AG09319 (cell line): ENCODE measurements at places on chromosomes 16 and 17.

DNA sequence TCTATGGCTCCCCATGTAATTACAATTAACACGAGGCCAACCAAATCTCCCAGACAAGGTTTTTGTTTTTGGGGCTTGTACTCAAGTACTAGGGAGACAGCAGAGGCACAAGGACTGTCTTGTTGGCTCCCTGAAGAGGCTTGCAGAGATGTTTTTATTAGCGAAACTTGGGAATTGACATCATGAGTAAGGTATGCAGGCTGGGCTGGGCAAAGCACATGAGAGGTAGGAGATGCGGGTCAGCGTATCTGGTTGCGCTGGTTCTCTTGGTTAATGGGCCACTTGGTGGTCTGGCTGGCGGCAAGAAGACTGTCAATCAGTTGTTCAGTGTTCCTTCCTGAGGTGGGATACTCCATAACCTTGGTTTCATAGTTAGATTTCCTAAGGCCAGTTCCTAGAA lies 28.9 kb downstream of the LCMT1 start:
- DNase-seq, result no peak

- no peak for DNase-seq
These were observed 31.7 kb downstream of the PRPSAP2 start for GRCh38 chr17:18889658-18890057.

DNA sequence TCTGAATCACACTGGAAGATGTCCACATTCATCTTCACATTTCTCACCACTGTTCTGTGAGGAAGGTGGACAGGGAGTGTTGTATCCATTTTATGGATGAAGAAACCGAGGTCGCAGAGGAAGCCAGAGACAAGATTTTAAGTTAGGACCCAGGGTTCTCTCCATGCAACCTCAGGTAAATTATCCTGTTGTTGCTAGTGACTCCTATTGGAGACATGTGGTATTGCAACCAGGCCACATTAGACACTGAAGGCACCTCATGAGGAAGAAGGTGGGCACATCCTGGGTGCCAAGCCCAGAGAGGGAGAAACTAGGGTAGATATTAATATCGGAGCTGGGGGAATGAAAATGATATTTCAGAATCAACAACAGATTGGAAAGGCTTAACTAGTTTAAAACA lies 8.5 kb upstream of the WNT9B start:
- no peak for DNase-seq

GRCh38 chr16:54405478-54405877 lies 118.9 kb upstream of the IRX3 start:
- DNase-seq, result no peak

GRCh38 chr17:77942112-77942988 lies 16.2 kb upstream of the TNRC6C start:
- DNase-seq, result no peak

GRCh38 chr16:58733671-58734458 lies at the start of gene GOT2:
Gene GOT2, minus strand, starts transcription at chr16:58734316. Its CDS starts 88 bp downstream, at chr16:58734228.
- DNase-seq, result peak; percentile 59

GRCh38 chr17:9343516-9343915 lies 232.1 kb downstream of the STX8 start:
- DNase-seq, result no peak

DNA sequence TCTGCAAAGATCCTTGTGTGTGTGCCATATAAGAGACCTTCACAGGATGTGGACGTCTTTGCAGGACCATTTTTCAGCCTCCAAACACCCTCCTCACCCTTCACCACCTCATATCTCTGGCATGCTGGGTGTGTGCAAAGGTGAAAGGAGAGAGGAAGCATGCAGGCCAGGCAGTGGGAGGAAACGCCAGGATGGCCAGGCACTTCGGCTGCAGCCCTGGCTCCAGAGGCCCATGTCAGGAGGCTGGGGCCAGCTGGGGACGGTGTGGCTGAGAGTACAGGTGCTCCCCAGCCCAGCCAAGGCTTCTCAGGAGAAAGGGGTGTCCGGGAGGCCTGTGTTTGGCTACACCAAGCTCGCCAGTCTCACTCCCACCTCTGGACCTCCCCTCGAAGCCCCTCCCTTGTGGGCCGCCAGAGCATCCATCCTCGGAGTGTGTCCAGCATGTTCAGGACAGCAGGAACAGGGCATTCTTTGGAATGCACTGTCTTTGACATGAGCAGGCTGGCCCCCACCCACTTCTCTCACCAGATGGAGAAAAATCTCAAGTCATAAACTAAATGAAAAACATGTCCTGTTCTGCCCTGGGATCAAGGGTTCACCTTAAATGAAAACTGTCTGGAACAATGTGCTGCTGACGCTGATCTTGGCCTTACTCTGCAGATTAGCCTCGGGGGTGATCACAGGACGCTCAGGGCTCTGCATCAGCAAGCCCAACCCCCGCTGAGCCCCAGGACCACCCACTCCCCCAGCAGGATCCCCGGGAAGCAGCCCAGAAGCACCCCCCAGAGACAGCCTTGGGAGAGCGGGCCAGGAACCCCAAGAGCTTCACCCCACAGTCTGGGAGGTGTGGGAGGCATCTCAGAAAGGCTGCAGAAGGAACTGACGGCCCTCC lies 15.9 kb downstream of the PEMT start:
- DNase-seq, result no peak

GRCh38 chr16:59665618-59666220 lies 931.6 kb upstream of the GOT2 start:
- DNase-seq, result no peak

GRCh38 chr16:58464916-58465731 lies 34.8 kb upstream of the NDRG4 start:
- no peak for DNase-seq

- DNase-seq, result no peak
These were observed 5.7 kb downstream of the TMED6 start for GRCh38 chr16:69345923-69346322.

GRCh38 chr16:10932959-10933710 lies 9.1 kb downstream of the DEXI start:
- no peak for DNase-seq

GRCh38 chr16:50360033-50360778 lies 8.6 kb downstream of the BRD7 start:
- DNase-seq, result no peak

DNA sequence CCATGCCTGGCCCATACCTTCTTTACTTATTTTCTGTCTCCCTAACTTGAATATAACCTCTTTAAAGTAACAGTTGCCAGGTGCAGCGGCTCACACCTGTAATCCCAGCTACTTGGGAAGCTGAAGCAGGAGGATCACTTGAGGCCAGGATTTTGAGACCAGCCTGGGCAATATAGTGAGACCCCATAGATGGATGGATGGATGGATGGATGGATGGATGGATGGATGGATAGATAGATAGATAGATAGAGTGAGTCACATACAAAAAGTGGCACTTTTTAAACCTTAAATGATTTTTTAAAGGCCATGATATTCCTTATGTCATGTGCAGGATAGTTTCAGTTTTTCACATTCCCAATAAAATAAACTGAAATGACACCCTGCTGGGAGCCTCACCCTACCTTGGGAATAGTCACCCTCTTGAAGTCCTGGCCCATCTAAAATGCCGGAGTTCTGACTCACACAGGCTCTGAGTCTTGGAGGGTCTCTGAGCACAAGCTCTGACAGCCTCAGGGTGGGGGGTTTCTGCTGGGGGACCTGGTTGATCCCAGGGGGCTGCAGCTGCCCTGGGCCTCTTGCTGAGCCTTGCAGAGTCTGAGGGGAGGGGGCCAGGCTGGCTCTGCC lies 26.2 kb downstream of the CPNE2 start:
- no peak for DNase-seq

DNA sequence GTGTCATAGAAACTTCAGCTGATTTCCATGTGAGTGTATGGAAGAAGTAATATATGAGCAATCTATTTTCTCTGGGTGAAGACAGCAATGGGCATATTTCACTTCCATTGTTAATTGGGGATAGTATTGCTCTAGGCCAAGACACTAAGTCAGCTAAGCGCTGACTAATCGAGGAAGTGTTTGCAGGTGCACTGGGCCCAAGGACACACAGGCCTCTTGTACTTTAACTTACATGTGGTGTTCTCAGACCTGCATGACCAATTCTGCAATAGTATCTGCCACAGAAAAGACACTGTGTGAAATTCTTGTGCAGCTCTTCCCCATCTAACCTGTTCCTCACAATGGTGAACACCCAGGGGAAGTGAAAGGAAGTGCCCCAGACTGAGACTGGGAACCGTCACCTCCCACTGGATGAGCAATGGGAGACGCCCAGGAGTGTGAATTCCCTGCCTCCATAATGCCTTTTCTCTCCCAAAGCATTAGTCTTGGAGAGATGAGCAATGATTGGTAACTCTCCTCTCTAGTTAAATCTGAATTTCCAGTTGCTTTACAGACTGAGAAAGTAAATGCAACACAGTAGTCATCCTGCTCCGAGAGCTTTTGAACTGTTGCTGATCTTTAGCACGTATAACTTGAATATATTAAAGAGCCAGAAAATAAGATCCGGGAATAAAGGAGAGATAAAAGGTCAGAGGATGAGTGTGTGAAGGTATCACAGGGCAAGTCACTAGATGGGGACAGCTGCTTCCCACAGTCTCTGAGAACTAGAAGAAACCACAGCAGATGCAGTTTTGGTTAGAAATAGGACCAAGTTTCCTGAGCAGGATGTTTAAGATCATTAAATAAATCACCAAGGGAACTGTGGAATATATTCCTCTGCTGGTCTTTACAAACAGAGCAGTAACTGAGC lies 82.6 kb downstream of the CDK5R1 start:
- no peak for DNase-seq

GRCh38 chr16:85225257-85225656 lies 113.0 kb upstream of the CIBAR2 start:
- no peak for DNase-seq
